ENCODE measurements at places on chromosomes 12 and 14.

- no peak for DNase-seq
These were observed 26.3 kb downstream of the PDE6H start for GRCh38 chr12:14999021-14999694.

DNA sequence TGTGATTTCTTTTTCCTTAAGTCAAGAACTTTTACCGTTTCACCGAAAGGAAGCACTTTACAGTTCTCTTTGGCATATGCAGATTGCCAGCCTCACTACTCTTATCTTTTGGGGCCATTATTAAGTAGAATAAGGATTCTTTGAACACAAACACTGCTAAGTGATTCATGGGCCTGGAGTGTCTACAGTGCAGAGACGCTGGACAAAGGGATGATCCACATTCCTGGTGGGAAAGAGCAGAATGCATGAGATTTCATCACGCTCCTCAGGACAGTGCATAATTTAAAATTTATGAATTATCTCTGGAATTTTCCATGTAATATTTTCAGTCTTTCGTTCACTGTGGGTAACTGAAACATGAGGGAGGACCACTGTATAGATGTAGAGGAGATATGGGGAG is 90.2 kb downstream of the TTLL5 start:
- DNase-seq = no peak

DNA sequence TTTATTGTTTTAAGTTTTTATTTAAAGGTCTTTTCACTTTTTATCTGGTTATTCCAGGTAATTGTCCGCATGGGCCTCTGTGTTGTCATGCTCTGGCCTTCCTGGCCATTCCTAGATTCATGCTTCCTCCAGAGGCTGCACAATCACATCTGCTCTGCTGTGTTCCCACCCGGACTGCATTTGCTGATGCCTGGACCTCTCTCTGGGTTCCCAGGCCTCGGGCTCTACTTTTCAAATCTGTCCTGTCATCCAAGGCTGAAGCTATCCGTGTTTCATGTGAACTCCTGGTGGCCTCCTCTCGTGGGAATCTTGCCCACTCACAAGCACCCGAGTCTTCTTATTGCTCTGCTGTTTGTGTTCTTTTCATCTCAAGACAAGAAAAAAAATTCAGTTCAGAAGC is 16.1 kb upstream of the VDR start:
- no peak for DNase-seq

- no peak for DNase-seq
These were observed 28.9 kb downstream of the ANO6 start for GRCh38 chr12:45244561-45245343.

GRCh38 chr14:74853581-74853980 is 22.4 kb downstream of the PROX2 start:
- DNase-seq = no peak

All from activated naive CD4-positive, alpha-beta T cell treated with anti-CD3 and anti-CD28 coated beads, Interleukin-2, amount 50 U/mL, for 16 hours (primary cell).